ENCODE measurements at places on chromosomes 2 and 18. TPM values are rescaled to one million over a fixed set of nuclear protein-coding genes. Genes with fewer than 3 reads are reported as not detected.

Gene TMEM17
- 1.3 TPM for total RNA-seq

- no peak for DNase-seq
Observed at GRCh38 chr2:240293557-240294461, 141.7 kb upstream of the GPC1 start.

Gene REG1B
- not detected for total RNA-seq

- DNase-seq = no peak
Observed at GRCh38 chr2:174059178-174059883, 94.2 kb upstream of the SP3 start.

Gene EGR4
- not detected for total RNA-seq

Gene WDCP
- 8.1 TPM for total RNA-seq

All from Right ventricle myocardium inferior (tissue), 1 donor.